ENCODE measurements at places on chromosomes 3 and 15.
A peak's percentile ranks its signal among the peaks of the same experiment; 100 is the strongest.

- DNase-seq = no peak
Observed at GRCh38 chr3:155643581-155644165, 101.2 kb downstream of the PLCH1 start.

DNA sequence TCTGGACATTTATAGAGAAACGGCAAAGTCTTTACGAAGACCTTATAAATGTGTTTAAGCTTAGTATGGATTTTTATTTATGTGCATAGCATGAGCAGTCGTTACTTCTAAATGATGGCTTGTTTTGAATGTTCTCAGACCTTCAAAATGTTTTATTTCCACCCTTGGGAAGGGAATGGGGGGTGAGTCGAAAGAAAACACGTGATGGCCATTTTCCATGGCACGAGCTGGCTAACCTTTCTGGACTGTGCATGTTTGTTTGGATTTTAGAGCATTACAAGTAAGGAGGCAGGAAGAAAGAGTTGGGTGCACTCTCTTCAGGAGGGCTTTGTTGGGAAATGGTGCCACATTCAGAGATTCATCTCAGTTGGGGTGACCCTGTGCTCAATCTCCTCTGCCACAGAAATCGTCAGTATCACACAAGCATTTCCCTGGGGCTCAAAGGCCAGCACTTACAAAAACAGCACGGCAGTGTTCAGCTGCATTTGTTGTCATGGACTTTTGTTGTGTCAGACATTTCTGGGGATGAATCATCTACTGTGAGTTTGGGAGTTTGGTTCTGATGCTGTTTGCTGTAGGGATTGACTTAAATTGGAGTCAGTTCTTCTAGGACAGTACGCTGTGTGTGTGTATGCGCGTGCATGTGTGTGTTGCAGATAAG is 52.3 kb upstream of the ADAMTS9 start:
- peak; percentile 59 for DNase-seq

DNA sequence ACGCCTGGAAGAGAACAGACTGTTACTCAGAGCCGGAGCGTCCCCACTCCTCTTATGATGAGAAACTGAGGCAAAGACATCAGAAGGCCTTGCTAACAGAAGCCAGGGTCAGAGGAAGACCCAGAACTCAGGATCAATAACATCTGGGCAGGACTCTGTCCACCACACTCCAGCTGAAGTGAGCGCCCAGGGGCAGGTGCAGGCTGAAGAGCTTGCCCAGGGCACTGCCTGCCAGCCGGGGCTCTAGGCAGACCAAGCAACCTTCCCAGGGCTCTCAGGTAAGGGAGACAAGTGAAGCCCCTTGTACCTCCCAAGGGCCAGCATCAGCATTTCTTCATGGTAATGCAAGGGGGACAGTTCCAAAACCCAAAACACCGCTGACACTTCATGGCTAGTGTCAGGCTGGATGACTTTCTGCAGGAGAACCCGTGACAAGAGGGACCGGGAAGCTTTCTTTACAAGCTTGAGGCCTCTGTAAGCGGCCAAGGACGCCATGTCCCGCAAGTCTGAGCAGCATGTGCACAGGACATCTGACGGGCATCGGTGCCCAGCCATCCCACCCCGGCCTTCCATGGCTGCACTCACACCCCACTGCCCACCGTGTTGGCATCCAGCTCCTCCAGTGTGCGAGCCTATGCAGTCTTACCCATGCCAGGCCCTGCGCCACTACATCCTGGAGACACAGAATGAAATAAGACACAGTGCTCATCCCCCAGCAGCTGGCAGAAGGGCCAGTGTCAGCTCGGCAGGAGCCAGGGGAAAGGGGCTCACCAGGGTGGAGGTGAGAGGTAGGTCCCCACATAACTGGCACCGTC is 14.1 kb downstream of the XXYLT1 start:
- DNase-seq = no peak

DNA sequence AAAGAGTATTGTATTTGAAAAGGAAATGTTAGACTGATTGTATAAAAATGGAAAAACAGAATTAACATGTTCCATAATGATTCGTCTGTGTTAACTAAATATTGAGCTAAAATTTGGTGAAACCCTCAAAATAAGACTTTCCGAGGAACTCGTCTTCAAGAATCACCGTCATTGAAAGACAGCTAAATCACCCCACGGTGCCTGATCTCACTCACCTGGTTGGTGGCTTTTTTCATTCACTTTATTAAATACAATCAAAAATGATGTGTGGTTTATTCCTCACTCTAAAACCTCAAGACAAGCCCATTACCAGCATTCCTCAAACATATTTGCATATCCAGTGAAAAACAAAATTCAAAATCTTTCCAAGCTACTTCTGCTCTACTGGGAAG is 153.9 kb downstream of the FOXP1 start:
- no peak for DNase-seq

- DNase-seq = no peak
Observed at GRCh38 chr3:195906865-195907683, 1.3 kb downstream of the TNK2 start.

DNA sequence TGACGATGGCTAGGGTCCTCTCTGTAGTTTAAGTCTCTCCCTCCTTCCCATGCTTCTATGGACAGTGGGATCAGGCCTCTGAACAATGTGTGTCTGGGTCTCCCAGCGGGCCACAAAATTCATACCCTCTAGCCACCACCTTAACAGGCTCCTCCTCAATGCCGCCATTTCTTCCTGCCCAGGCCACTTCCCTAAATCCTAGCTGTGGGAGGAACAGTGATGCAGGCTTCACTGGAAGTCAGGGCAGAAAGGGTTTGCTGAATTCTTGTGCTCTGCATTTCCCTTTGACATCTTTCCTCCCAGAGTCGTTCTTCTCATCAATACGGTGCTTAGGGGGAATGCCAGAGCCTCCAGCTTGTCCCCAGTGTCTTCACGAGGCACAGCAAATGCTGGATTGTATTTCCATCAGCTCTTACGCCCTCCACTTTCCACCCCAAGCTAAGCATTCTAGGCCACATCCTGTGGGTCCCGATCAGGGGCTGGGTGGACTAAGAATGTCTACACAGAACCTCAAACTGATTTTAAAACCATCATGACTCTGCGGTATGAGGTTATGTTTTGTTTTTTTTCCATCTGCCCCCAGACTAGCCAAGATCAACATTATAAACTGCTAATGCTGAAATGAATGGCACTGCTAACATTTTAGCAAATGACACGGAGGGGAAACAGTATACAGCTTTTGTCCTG is 11.9 kb upstream of the LDHAL6B start:
- no peak for DNase-seq

DNA sequence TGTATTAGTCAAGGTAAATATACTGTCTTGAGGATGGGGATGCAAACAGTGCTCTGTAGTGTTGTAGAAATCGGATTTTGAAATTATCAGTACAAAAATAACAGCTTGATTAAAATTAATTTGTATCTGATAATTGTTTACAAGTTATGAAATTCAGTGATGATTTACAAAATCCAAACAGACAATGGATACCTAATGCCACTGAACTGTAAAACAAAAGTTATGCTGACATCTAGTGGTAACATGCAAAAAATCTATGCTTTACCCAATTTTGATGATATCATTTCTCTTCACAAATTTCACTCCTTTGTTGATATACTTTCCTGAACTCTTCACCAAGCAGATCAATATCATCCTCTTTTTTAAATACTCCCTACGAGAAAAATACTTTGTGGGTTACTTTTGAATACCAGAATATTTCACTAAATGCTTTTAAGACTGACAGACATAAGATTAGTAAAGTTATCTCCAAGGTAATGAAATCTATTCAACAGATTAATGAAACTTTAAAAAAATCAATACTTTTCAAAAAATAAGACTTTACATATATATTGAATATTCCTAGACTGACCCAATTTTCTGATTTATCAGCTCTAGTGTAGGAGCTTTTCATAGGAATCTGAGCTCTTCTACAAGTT is 36.0 kb downstream of the MNS1 start:
- DNase-seq = peak; percentile 45

DNA sequence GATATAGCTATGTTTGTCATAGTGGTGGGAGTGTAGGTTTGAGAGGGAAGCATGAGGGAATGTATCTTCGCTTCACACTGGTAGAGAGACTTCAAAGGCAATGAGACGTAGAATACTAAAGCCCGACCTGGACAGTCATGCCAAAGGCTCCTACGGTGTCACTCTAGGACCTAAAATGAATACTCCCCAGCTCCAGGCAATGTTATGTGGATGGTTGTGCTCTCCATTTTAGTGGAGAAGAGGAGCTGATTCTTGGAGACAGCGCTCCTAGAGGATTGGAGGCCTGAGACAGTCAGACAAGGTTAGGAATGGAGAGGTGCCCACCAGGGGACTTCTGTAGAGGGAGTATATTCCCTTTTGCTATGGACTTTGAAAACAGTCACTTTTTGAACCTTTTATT is 260.1 kb downstream of the MEX3B start:
- DNase-seq = no peak

DNA sequence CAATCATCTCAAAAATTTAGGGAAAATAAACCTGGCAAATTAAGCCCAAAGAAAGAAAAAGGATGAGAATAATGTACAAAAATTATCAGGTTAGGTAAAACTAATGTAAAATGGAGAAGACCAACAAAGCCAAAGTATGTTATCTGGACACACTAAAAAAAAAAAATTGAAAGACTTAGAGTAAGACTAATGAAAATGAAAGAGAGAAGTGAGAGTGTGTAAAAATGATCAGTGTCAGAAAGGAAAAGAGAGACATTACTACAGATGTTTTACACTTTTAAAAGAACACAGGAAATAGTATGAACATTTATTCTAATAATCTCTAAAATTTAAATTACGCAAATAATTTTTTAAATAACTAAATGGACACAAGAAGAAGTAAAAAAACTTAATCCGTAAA is 573.3 kb upstream of the NR2F2 start:
- DNase-seq = no peak

- no peak for DNase-seq
Observed at GRCh38 chr3:110059431-110059830, 722.1 kb upstream of the DPPA4 start.

- no peak for DNase-seq
Observed at GRCh38 chr15:91556926-91557325, 296.6 kb upstream of the SLCO3A1 start.

DNA sequence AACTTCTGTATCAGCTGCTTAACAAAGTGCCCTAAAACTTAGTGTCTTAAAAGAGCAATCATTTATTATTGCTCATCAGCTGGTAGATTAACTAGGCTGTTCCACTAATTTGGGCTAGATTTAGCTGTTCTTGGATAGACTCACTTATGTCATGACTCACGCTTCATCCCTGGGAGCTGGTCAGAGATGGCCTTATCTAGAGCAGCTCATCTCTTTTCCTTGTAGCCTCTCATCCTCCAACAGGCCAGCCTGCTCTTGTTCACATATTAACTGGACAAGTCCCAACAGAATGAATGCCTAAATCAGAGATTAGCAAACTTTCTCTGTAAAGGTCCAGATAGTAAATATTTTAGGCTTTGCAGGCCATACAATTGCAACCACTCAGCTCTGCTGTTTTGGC is 66.9 kb upstream of the PLAAT1 start:
- DNase-seq = no peak

DNA sequence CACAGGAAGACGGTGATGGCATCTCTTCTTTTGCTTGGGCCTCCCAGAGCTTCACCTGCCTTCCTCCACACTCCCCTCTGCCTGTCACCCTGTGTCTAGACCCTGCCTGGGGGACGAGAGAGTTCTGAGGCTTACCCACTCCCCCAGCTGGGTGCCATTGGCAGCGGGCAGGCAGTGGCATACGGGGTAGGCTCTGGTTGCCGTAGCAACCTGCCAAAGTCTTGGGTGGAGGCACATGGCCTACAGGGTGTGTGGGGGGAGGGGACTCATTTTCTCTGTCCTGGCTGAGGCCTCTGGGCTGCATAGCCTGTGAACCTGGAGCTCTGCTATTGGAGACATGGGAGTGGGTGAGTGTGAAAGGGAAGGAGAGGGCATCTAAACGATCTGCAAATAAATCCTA is 4.4 kb downstream of the INSYN1 start:
- no peak for DNase-seq

- DNase-seq = no peak
Observed at GRCh38 chr3:27454914-27455313, 29.3 kb downstream of the SLC4A7 start.

GRCh38 chr3:153414982-153415381 is 253.0 kb downstream of the RAP2B start:
- no peak for DNase-seq

GRCh38 chr15:56950979-56951378 is 32.5 kb downstream of the TCF12 start:
- no peak for DNase-seq

DNA sequence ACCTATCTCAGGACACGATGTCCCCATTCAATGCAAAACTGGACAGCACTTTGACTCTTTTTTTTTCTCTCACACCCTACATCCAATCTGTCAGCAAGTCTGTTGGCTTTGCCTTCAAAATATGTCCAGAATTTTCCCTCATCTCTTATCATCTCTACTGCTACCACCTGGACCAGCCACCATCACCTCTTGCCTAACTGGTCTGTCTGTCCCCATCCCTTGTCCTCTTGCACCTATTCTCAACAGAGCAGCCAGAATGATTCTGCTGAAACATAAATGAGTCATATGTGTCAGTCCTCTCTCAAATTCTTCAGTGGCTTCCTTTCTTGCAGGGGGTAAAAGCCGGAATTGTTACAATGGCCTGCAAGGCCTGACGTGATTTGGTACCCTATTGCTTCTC is 105.8 kb downstream of the CYP19A1 start:
- DNase-seq = no peak

DNA sequence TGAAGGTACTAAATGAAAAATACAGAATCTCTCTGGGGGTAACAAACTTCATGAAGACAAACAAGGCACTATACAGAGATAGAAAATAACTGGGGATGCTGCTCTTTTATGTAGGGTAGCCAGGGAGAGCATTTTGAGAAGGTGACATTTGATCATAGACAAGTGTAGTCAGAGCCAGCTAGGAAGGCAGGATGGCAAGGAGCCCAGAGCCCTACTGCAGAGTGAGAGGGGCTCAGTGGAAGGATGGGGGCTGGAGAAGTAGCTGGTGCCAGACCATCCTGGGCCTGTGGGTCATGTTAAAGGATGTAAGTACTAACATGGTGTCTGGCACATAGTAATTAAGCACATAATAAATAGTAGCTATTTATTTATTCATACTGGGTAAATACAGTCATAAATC is 133.6 kb downstream of the MEIS2 start:
- DNase-seq = no peak

GRCh38 chr15:62841269-62841628 is 201.3 kb upstream of the TPM1 start:
- peak; percentile 36 for DNase-seq

GRCh38 chr3:45640091-45640507 is 45.5 kb downstream of the LIMD1 start:
- DNase-seq = no peak

- no peak for DNase-seq
Observed at GRCh38 chr3:13785853-13786436, 93.9 kb downstream of the WNT7A start.

Data from AG08395 (cell line).